ENCODE measurements at places on chromosomes 13 and 19. TPM values are rescaled to one million over a fixed set of nuclear protein-coding genes. Genes with fewer than 3 reads are reported as not detected.

- H3K4me1 ChIP-seq, result no peaks in the 10 kb centered on the region
- peaks cover 1% of the 10 kb centered on the region for H3K27me3 ChIP-seq
- DNase-seq, result no peak
- no peaks in the 10 kb centered on the region for H3K36me3 ChIP-seq
Observed at GRCh38 chr13:28922341-28922740, 102.2 kb downstream of the MTUS2 start.

DNA sequence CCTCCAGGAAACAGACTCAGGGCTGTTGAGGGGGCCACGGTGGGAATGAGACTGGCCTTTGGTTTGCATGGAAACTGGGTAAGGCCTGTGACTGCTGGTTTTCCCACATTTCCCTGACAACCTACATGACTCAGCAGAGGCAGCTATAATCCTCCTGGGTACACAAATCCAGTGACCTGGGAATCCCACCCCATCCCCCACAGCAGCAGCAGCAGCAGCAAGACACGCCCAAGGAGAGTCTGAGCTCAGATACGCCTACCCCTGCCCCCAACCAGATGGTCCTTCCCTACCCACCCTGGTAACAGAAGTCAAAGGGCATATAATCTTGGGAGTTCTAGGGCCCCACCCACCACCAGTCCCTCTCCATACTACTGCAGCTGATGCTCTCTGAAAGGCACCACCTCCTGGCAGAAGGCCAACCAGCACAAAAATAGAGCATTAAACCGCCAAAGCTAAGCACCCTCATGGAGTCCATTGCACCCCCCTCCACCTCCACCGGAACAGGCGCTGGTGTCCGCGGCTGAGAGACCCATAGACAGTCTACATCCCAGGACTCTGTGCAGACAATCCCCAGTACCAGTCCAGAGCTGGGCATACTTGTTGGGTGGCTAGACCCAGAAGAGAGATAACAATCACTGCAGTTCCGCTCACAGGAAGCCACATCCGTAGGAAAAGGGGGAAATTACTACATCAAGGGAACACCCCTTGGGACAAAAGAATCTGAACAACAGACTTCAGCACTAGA is 237.2 kb upstream of the SPRY2 start:
- H3K36me3 ChIP-seq, result no peaks in the 10 kb centered on the region
- peaks cover 6% of the 10 kb centered on the region for H3K4me1 ChIP-seq
- H3K4me3 ChIP-seq, result no peak overlapping the region

- peaks cover 6% of the 10 kb centered on the region for H3K27me3 ChIP-seq
- peaks cover 22% of the 10 kb centered on the region for H3K4me1 ChIP-seq
- no peak for DNase-seq
- no peak overlapping the region for H3K27ac ChIP-seq
- H3K36me3 ChIP-seq, result peaks cover 75% of the 10 kb centered on the region
- H3K4me3 ChIP-seq, result peak overlapping the region; percentile 68
Observed at GRCh38 chr19:56601375-56601774, 6.3 kb downstream of the ZNF71 start.

DNA sequence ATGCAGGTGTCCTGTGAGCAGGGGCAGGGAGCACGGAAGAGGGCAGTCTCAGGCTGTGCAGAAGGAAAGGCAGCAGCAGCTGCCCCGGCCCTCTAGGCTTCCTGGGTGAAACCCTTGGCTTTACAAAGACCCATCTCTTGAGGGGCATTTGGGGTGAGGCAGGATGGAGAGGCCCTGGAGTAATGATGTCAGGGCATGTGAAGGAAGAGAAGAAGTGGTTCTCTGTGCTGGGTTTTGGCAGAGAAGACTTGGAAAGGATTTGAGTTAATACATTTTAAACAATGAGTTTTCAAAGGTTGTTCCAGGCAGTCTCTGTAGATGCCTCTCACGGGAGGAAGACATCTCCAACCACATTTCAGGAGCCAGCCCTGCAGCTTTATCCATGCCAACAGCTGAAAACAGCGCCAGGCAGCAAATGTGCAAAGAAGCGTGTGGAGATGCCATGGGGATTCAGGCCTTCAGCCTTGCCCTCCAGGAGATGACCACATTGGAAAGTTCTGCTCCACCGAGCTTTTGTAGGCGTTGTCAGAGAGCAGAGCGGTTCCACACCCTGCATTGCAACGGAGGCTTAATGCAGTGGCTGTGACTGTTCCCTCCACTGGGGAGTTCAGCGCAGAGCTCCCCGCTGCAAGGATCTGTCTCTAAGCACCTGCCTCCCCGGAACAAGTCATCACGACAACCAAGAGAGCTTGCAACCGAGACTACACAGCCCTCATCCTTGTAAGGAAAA is 322.8 kb downstream of the UQCRFS1 start:
- peaks cover 8% of the 10 kb centered on the region for H3K27me3 ChIP-seq
- no peaks in the 10 kb centered on the region for H3K36me3 ChIP-seq
- H3K27ac ChIP-seq, result no peak overlapping the region
- H3K4me1 ChIP-seq, result peaks cover 8% of the 10 kb centered on the region
- H3K4me3 ChIP-seq, result no peak overlapping the region

Gene ZNF708
- total RNA-seq, result 25.0 TPM

DNA sequence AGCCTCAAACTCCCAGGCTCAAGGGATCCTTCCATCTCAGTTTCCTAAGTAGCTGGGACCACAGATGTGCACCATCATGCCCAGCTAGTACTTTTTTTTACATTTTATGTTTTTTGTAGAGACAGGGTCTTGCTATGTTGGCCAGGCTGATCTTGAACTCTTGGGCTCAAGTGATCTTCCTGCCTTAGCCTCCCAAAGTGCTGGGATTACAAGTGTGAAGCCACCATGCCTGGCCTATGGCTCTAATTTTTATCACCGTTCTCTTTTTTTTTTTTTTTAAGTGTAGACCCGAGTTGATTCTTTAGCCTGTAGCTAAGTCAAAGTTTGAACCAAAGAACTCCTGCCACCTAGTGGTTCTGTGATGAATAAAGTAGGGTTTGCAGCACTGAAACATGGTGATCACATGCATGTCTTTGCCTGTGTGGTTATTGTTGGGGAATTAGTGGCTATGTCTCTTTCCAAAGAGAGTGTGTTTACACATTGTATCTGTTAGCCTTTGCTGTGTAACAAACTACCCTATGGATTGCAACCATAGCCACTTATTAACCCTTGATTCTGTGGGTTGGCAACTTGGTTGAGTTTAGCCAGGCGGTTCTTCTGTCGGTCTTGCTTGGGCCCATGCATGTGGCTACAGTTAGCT is 11.6 kb downstream of the NFILZ start:
- no peaks in the 10 kb centered on the region for H3K4me1 ChIP-seq
- H3K27ac ChIP-seq, result no peak overlapping the region
- H3K27me3 ChIP-seq, result peaks cover 10% of the 10 kb centered on the region
- DNase-seq, result peak; percentile 12

- H3K4me3 ChIP-seq, result peak overlapping the region; percentile 92
- no peaks in the 10 kb centered on the region for H3K36me3 ChIP-seq
- H3K27me3 ChIP-seq, result peaks cover 28% of the 10 kb centered on the region
Observed at GRCh38 chr19:12793290-12794195, 2.3 kb downstream of the JUNB start.

DNA sequence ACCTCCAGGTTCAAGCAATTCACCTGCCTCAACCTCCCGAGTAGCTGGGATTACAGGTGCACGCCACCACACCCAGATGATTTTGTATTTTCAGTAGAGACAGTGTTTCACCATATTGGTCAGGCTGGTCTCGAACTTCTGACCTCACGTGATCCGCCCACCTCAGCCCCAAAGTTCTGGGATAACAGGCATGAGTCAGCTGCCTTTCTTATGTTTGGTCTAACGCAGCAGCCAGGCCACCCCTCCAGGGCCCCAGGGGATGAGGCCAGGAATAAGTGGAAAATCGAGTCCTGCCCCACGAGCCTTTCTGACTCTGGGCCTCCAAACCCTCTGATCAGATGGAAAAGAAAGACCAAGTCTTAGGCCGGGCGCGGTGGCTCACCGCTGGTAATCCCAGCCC is 44.5 kb downstream of the CERS4 start:
- H3K27me3 ChIP-seq, result peaks cover 5% of the 10 kb centered on the region
- H3K36me3 ChIP-seq, result peaks cover 8% of the 10 kb centered on the region
- H3K27ac ChIP-seq, result no peak overlapping the region
- no peak overlapping the region for H3K4me3 ChIP-seq
- no peak for DNase-seq
- no peaks in the 10 kb centered on the region for H3K4me1 ChIP-seq

Gene TPRX2
- not detected for total RNA-seq

Gene COL5A3
- 0.05 TPM for total RNA-seq

Gene CELF5
- 0.38 TPM for total RNA-seq

DNA sequence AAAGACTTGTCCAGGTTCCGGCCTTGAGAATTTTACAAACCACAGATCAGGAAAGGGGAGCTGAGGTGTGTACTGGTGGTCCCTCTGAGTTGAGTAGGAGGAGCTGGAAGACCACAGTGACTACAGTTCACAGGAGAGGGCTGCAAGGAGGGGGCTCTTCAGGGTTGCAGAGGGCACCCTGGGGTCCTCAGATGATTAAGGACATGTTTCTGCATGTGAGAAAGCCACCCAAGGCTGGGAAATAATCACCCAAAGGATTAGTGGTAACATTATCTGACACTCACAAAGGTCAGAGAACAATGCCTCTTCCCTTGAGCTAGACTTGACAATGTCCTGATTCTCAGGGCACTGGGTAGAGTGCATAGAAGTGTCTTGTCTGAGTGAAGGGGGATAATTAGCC is 540.4 kb downstream of the IRS2 start:
- H3K4me3 ChIP-seq, result no peak overlapping the region
- no peaks in the 10 kb centered on the region for H3K36me3 ChIP-seq
- no peaks in the 10 kb centered on the region for H3K27me3 ChIP-seq

Gene C1QTNF9B
- not detected for total RNA-seq

- no peak overlapping the region for H3K4me3 ChIP-seq
- H3K27me3 ChIP-seq, result no peaks in the 10 kb centered on the region
- DNase-seq, result no peak
- no peaks in the 10 kb centered on the region for H3K4me1 ChIP-seq
- H3K27ac ChIP-seq, result no peak overlapping the region
- H3K36me3 ChIP-seq, result no peaks in the 10 kb centered on the region
Observed at GRCh38 chr13:70505809-70506208, 397.6 kb upstream of the KLHL1 start.

GRCh38 chr19:29092712-29093552 is 120.0 kb downstream of the UQCRFS1 start:
- no peaks in the 10 kb centered on the region for H3K36me3 ChIP-seq
- H3K4me3 ChIP-seq, result no peak overlapping the region
- no peaks in the 10 kb centered on the region for H3K4me1 ChIP-seq
- no peak for DNase-seq

DNA sequence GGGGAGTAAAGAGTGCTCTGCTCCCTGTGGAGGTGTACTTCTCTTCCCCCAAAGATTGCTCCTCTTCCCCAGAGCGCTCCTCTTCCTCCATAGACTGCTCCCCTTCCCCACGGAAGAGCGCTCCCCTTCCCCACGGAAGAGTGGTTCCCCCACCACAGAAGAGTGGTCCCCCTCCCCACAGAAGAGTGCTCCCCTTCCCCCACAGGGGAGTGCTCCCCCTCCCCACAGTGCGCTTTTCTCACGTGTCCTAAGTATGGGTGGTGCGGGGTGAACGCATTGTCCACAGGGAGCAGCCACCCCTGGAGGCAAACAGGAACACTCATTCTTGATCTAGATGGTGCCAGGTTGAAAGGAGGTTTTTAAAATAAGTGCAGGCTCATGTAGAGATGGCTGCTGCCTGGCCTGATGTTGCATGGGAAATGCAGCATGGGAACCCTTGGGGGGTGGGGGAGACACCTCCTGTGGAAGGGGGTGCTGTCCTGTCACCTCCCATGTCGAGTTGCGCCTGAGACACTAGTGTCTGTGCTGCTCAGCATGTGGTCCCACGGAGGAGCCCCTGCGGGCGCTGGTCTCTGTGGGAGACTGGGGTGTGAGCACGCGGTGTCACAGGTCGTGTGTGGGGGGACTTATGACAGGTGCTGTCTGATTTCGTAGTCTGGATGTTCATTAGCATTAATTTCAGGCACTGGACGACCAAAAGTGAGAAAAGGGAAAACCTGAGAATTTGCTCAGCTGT is 52.2 kb downstream of the ATP11A start:
- H3K4me1 ChIP-seq, result peaks cover 56% of the 10 kb centered on the region
- H3K4me3 ChIP-seq, result no peak overlapping the region
- no peak for DNase-seq
- peaks cover 10% of the 10 kb centered on the region for H3K36me3 ChIP-seq

DNA sequence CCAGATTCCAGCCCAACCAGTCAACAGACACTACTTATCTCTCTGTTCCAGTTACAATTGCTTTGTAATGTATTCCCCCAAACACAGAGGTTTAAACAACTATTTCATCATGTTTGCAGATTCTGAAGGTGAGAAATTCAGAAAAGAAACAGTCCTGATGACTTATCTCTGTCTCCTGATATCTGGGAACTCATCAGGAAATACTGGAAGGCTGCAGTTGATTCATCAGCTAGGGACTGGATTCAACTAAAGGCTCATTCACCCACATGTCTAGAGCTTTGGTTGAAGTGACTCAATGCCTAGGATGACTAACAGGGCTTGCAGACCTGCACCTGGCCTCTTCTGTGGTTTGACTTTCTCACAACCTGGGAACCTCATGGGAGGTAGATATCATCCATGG is 56.6 kb upstream of the GPC6 start:
- H3K4me1 ChIP-seq, result no peaks in the 10 kb centered on the region
- DNase-seq, result no peak
- no peak overlapping the region for H3K27ac ChIP-seq
- H3K36me3 ChIP-seq, result no peaks in the 10 kb centered on the region
- H3K4me3 ChIP-seq, result no peak overlapping the region

Gene ZNF835
- not detected for total RNA-seq

DNA sequence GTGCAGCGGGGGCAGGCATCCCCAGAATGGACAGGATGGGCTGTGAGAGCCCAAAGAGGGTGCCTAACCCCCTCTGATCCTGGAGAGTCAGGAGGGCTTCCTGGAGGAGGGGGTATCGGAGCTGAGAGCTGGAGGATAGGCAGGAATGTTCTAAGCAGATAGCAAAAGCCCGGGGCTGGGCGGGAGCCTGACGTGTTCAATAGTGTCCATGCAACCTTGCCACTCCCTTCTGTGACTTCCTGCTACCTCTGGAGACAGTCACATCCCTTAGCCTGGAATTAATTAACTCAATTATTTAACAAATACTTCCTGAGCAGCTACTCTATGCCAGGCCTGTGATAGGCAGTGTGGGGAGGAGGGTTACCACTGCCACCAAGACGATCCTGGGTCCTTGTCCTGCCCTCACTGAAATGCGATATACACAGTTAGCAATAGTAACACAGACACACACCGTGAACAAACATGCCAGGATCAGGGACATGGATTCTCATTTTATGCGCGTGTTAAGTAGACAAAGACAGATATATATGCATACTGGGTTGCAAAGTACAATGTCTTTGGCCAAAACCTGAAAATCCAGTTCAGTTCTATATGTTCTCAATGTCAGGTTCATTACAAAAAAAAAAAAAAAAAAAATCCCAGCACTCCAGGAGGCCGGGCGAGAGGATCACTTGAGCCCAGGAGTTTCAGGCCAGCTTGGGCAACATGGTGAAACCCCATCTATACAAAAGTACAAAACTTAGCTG is 10.7 kb downstream of the AP2S1 start:
- H3K4me3 ChIP-seq, result no peak overlapping the region
- peaks cover 30% of the 10 kb centered on the region for H3K36me3 ChIP-seq
- H3K27ac ChIP-seq, result no peak overlapping the region
- peaks cover 14% of the 10 kb centered on the region for H3K4me1 ChIP-seq
- no peak for DNase-seq

Gene SEMA6B
- total RNA-seq, result 43.7 TPM

Gene ZNF792
- 68.6 TPM for total RNA-seq

Gene PGLYRP1
- 0.54 TPM for total RNA-seq

Data from endothelial cell (in vitro differentiated cells).